ENCODE measurements at places on chromosomes 6 and 20.

- DNase-seq: peak; percentile 61
These were observed 43.6 kb downstream of the MDGA1 start for GRCh38 chr6:37653933-37654565.

DNA sequence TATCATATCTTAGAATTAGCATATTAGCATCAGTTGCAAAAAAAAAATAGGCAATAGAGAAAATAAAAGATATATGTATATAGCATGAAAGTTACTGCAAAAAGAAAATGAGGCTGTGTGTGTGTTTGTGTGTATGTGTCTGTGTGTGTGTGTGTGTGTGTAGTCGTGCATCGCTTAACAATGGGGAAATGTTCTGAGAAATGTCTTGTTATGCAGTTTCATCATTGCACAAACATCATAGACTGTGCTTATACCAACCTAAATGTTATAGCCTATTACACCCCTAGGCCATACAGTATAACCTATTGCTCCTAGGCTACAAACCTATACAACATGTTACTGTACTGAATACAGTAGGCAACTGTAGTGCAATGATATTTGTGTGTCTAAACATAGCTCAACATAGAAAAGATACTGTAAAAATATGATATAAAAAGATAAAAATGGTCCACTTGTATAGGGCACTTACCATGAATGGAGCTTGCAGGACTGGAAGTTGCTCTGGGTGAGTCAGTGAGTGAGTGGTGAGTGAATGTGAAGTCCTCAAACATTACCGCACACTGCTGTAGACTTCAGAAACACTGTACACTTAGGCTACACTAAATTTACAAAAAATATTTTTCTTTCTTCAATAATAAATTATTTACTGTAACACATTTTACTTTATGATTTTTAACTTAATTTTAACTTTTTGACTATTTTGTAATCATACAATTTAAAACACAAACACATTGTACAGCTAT, 805.1 kb downstream of the KIF16B start:
- DNase-seq: no peak

GRCh38 chr6:158413028-158413427, 100.8 kb downstream of the TULP4 start:
- no peak for DNase-seq

- peak; percentile 17 for DNase-seq
These were observed 4.1 kb downstream of the DNAJC5 start for GRCh38 chr20:63898882-63899558.

DNA sequence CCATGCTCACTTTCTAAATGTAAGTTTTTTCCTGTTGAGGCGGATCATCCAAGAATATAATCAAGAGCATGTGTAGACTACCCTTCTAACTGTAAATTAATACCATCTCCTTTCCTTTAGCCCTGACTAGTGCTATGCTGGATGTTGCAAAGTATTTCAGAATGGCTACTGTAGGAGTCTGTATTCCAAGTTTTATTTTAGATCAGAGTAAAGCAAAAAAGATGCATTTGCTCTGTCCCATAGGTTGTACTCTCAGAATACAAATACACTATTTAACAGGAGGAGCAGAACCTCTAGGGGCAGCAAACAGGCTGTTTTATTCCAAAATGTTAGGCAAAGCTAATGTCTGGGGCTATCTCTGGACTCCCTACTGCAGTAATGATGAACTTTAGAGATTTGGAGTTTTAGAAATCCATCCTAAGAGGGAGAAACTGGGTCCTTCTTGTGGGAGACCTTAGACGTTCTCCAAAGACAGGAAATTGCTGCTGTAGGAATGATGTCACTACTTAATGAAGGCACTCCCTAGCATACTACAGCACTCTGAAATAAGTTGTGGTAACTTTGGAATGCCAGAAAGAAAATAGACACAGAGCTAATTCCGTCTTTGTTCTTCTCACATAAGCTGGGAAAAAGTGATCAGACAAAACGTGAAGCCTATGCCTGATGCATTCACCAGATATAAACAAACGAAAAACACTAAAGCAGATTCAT, 392.4 kb upstream of the HS3ST5 start:
- no peak for DNase-seq

GRCh38 chr6:160998766-160999165, 7.2 kb downstream of the MAP3K4 start:
- no peak for DNase-seq

DNA sequence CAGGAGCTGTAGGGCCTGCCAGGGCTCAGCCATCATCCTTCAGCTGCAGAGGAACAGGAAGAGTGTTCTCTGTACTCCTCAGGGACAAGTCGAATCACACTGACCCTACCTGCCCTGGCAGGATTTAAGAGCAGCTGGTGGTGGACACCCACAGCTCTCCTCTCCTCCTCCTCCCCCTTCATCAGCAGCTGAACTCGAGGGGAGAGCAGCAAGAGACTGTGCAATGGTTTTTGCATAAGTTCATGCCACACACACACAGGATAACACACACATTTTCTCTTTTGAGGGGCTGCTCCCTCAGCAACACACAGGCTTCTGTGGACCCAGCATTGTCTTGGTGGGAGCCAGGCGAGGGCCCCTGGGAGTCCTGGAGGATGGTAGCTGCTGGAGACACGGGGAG, at the start of gene CST11:
CST11 (minus strand) TSS at position 101 of the 400 bp plus-strand sequence; CDS start at position 36, 65 bp downstream.
- DNase-seq: no peak

- no peak for DNase-seq
These were observed 158.7 kb downstream of the TFAP2A start for GRCh38 chr6:10256113-10256690.

- no peak for DNase-seq
These were observed 84.2 kb downstream of the THEMIS start for GRCh38 chr6:127816643-127817042.

DNA sequence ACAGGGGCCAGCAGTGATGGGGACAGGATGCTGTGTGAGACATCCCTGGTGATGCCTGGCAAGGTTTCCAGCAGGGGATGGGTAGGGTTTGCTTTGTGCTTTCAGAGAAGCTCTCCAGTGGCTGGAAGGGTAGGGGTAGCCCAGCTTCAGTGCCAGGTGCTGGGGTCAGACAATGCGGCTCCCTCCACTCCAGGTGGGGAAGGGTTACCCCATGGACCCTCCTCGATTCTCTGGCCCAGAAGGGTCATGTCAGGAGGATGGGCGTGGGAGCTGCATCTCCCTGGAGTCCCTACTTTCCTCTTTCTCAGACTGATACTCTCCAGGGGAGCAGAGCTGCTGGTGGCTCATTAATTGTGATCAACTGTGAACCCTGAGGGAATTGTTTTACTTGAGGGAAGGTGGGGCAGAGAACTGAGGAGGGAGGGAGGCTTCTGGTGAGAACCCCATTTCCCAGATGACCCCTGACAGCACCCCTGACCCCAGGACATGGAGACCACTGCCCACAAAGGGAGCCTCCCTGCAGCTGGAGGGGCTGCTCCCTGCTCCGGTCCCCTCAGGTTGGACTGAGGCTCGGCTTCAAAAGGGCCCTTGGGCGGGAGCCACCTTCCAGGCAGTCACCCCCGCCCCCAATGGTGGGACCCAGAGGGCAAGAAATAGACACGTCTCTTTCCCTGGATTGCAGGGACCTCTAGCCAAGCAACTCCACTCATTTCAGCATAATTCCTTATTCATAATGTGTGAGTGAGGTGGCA, 100.9 kb upstream of the BHLHE23 start:
- no peak for DNase-seq

Measured in stimulated activated CD4-positive, alpha-beta T cell treated with anti-CD3 and anti-CD28 coated beads, Interleukin-1b, Interleukin-23, amount 100 ng/mL, for 48 hours (primary cell).